Renal pelvis (tissue), 12 donors: ENCODE measurements at places on chromosomes 12 and 14. TPM values are rescaled to one million over a fixed set of nuclear protein-coding genes. Genes with fewer than 3 reads are reported as not detected.

DNA sequence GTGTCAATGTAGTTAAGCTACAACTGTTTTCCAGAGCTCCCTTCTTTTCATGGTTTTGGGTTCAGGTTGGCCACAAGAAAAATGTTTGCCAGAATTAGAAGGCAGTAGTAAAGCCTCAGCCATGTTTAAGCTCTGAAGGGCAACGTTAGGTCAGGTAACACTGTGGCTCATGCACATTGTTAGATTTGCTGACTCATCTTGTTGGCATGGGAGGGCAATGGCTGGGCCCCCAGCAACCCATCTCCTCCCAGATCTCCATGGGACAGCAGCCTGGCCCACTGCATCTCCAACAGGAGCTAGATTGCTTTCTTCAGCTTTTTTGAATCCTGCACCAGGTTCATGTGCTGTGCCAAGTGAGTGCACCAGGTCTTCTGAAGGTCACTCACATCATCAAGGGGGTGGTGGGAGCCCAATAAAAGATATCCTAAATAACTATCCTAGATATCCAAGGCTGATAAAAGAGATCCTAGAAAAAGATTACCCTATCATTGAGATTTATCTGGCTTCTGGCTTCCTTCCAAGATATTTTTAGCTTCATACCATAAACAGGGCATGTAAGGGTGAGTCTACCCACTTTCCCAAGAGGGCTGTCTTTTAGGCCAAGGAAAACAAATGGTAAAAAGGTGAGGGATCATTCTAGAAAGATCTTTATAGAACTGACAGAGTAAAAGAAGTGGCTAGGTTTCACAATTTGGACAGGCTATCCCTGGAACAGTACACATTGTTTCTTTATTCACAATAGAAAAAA lies 28.9 kb downstream of the PTGER2 start:
- DNase-seq, result no peak

DNA sequence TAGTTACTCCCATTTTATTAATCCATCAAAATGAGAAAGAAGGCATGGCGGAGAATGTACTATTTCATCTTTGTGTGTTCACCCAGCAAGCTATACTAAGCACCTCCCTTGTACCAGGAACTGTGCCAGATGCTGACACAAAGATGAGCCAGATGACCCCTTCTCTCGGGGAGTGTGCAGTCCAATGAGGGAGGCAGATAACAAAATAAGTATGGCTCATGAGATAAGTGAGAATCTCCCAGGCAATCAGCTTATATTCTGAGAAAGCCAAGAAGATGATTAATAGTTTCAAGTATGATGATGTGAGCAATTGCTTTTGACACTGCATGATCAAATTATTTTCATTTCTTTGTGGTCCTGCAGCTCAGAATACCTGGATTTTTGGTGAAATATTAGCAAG lies 1.3 kb upstream of the TMEM233 start:
- DNase-seq, result no peak

DNA sequence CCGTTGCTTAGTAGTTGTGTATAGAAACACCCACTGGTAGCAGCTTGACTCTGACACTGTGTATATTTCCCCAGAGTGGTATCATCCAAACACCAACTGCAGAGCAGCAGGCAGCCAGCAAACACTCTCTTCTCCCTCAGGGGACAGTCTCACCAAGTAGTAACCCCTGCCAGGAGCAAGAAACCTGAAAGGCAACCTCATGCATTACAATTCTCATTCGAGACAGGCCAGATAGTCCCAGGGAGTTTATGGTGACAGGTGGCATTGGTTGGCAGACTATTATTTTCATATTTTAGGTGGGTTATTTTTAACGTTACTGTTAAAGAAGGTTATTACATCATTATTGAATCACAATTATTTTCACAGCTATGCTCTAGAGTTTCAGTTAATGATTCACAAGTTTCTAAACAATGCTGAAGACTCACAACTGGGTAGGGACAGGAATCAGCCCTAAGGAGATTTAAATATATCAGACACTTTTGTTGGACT lies 222.8 kb downstream of the EGLN3 start:
- no peak for DNase-seq

DNA sequence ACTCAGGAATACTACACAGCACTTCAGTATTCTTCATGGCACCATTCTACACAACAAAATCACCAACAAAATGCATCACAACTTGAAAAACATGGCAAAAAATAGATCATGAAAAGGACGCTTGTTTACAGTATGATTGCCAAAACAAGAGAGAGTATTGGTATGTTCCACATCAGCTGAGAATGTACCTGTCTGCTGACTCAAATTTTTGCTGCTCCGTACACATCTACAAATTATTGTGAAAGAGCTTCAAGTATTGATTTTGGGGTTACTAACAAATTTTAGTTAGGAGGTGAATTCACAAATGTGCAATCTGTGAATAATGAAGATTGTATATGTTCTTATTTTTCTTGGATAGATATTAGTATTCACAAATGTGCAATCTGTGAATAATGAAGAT lies 105.4 kb downstream of the GPHN start:
- DNase-seq, result no peak

DNA sequence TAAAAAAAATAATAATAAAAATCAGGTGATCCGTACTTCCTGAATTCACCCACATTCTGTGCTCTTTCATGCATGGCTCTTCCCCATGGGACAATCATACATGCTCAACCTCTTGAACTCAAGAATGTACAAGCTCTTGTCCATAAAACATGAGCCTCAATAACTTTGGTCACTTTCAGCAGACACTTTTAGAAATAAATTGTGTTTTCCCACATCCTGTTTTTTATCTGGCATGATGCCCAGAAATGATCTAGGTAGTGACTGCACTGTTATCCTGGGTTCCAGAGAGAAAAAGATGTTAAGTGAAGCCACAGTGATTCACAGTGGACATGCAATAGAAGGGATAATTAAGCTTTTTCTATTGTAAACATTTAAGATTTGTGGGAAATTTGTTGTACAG lies 537.6 kb upstream of the TMEM132C start:
- DNase-seq, result no peak

- DNase-seq, result no peak
Observed at GRCh38 chr12:12474471-12474928, 88.2 kb downstream of the DUSP16 start.

GRCh38 chr14:20440882-20441281 lies 4.9 kb upstream of the KLHL33 start:
- no peak for DNase-seq

DNA sequence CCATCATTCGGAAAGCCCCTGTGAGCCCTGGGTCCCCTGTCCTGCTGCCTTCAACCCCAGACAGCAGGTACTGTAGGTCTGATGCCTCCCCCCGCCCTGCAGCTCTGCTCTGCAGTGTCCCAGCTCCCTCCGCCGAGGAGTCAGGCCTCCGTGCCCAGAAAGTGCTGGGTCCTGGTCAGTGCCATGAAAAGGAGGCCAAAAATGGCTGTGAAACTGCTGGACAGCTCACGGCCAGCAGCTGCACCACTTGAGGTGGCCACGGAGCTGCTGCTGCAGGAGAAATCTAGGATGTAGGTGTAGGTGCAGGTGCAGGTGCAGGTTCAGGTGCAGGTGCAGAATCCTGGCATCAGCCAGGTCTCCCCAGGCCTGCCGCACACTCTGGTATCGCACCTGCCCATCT lies 196.1 kb downstream of the SLC15A4 start:
- DNase-seq, result no peak

DNA sequence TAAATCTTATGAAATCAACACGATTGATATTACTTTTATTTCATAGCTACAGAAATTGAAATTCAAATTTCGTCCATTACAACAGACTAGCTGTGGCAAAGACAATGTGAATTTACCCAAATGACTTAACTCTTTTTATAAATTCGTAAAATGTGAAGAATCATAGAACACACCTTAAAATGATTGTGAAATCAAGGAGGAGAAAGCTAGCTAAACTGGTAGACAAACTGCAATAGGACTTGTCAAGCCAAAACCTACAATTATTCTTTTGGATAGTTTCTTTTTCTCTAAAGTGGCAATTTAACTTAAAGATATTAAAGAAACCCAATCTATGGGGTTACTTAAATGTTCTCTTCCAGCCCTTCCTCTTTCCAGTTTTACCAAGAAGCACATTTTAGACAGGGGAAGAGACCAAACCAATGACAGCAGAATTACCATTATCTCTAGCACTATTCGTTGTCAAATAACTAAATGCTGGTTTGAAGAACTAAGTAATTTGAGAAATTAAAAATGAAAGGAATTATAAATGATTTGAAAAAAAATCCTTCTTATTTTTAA lies 807 bp upstream of the SLC16A7 start:
- no peak for DNase-seq

GRCh38 chr14:95834496-95834895 lies 42.1 kb upstream of the TUNAR start:
- peak; percentile 28 for DNase-seq

DNA sequence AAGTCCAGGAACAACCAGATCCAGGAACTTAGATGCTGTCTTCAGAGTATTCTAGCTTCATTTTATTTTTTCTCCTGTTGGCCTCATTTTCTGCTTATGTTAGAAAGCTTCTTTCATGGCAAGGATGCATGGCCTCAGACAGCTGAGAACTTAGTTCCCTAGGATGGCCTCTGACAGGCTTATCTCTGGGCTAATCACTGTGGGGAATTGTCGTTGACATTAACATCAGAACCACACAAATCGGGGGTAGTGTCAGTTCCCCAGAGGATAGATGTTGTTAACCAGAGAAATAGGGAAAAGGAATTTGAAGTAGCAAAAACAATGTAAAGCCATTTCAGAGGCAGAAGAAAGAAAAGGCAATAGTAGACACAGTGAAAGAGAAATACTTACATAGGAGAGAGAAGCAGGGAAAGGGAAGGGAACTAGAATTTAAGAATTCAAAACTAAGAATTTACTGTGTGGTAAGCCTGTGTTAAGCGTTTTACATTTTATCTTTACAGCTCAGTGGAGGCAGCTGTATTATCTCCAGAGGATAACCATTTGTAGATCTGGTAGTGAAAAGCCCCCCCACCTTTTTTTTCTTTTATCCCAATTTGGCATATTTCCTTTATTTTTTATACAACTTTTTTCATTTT lies 21.8 kb downstream of the FUT8 start:
- no peak for DNase-seq

- DNase-seq, result no peak
Observed at GRCh38 chr12:84492351-84492883, 420.2 kb downstream of the SLC6A15 start.

GRCh38 chr14:102516531-102517391 lies 7.2 kb upstream of the ANKRD9 start:
- no peak for DNase-seq

- DNase-seq, result no peak
Observed at GRCh38 chr12:14951851-14952250, 9.6 kb downstream of the ARHGDIB start.

DNA sequence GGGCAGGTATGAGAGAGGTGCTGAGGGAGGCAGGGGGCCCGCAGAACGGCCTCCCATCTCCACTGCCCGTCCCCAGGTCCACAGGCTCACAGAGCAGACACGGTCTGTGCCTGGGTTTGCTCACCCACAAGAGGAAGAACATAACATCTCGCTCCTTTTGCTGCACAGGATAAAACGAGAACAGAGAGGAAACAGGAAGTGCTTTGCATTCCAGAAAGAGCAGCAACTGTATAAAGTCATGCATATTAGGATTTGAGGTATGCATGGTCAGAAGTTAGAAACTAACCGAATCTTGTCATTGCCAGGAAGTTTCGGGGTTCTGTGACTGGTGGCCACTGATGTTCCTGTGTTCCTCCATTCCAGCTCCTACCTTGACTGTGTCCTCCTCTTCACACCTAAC lies 25.0 kb downstream of the NTF3 start:
- DNase-seq, result no peak

DNA sequence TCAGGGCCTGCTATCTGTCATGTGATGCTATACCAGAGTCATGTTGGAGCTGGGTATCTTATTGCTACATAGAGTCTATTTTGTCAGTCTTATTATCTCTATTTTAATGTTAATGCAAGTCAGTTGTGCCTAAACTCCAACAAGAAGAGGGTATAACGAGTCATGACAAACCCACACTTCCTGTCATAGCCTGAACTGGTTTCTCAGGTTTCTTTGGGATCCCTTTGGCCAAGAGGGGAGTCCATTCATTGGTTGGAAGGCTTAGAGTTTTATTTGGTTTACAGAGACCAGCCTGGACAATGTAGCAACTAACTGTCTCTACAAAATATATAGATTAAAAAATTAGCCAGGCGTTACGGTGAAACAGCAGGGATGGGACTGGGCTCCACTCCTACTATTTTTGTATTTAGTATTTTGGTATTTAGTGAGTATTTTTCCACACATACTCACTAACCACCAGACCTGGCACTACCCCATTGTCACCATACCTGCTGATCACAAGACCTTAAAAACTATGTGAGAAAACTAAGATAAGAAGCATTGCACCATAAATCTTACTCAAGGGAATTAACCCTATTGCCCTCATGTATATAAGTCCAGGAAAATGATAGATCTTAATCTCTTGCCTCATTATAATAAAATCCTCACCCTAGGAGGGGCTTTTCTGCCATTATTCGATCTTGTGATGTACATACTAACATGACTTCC lies 387.5 kb downstream of the IPO8 start:
- DNase-seq, result no peak

DNA sequence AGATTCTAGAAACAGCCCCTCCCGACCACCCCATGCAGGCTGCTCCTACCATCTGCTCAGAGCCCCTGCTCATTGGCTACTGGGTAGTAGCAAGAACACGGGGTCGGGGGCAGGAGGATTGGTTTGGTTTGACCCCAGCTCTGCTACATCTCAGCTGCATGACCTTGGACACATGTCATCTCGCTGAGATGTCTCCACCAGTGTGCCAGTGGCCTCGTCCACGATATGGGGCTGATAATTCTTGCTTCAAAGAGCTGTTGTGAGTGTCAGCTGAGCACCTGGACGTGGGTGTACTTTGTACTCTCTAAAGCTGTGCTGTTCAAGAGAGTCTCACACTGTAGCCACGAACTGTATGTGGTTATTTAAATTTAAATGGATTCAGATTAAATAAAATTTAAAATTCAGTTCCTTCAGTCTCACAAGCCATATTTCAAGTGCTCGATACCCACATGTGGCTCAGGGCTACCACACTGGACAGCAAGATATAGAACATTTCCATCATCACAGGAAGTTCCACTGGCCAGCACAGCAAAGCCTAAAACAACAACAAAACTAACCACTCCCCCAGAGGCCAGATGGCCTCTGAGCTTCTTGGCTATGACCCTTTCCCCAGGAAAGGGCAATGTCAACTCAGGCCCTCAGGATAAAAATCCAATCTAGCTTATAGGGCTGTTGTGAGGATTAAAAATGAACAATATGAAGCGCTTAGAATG lies 18.6 kb downstream of the LTBP2 start:
- DNase-seq, result no peak

Gene DDX51
- 21.5 TPM for polyA plus RNA-seq

Gene ANKRD33
- polyA plus RNA-seq, result 0.14 TPM

Gene OASL
- polyA plus RNA-seq, result not detected

Gene HOXC12
- polyA plus RNA-seq, result not detected

Gene SLC7A8
- polyA plus RNA-seq, result 76.5 TPM

Gene C3AR1
- polyA plus RNA-seq, result 3.7 TPM
